Prostate gland (tissue), 2 donors: ENCODE measurements at places on chromosomes 13 and 19.

GRCh38 chr13:24742294-24742693, 21.7 kb upstream of the RNF17 start:
- DNase-seq: no peak

GRCh38 chr13:28001049-28001448, 12.6 kb upstream of the URAD start:
- no peak for DNase-seq

DNA sequence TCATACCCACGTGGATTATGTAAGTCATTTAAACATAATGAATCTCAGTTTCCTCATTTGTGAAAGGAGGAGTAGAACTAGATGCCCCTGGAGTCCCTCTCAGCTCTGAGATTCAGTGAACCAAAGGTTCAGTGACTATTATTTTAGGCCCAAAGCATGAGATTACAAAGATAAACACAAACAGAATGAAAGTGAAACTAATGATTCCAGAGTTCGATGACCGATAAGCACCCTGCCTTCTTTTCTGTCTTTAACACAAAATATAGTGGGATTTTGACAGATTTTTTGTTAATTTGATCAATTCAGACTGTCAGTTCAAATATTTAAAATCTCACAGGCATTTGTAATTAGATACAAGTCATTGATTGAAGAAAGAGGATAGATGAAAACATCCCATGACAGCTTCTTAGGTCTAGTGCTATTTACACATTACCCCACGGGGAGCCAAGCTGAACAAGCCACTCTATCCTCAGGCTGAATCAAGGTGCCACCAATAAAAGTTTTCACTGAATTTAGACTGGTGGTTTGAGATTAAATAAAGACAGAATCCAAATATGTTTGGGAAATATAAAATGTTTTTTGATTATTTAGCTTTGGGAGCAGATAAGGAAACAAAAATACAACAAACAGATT, 64.6 kb upstream of the RAP2A start:
- no peak for DNase-seq

GRCh38 chr13:29175250-29175873, 355.2 kb downstream of the MTUS2 start:
- DNase-seq: no peak

DNA sequence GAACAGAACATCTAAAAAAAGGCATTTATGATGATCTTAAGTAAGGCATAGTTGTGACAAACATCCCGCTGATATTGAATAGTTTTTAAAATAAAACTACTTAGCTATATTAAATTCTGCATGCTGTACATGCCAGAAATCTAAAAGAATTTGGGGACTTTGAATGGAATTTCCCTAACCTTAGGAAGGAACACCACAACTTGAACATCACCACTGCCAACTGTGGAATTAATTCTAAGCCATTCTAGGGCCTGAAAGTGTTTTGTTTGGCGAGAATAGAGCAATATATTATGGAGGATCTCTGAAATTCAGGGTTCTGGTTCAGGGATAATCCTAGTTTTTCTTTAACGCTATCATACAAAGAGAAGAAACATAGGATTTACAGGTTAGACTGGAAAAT, 17.8 kb upstream of the LATS2 start:
- no peak for DNase-seq

GRCh38 chr19:18648973-18649315, 12.1 kb downstream of the KLHL26 start:
- no peak for DNase-seq

- peak; percentile 63 for DNase-seq
These were observed 12.5 kb downstream of the ARRDC2 start for GRCh38 chr19:18020212-18021085.

DNA sequence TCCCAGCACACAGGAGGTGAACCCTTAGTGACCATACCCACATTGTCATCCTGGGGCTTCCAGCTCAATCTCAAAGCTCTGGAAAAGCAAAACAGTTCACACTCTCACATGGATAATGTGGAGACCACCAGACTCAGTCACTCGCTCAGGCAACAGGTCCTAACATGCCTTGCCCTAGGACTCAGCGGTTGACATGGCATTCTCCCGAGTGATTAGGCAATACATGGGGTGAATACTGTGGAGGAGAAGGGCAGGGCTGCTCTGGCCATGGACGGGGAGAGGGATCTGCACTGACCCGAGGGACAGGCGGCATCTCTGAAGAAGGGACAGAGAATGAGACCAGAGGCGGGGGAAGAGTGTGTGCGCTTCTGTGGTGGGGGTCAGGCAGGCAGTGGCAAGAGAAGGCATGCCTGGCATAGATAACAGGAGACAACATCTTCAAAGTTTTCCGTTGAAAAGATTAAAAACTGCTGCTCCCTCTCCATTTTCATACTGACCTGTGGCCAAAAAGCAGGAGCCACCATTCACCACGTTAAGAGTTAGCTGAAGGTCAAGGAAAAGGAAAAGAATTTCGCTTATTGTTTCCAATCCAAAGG, 44.5 kb upstream of the EPHX3 start:
- DNase-seq: no peak

GRCh38 chr13:52878831-52879230, 30.4 kb upstream of the PCDH8 start:
- DNase-seq: no peak

DNA sequence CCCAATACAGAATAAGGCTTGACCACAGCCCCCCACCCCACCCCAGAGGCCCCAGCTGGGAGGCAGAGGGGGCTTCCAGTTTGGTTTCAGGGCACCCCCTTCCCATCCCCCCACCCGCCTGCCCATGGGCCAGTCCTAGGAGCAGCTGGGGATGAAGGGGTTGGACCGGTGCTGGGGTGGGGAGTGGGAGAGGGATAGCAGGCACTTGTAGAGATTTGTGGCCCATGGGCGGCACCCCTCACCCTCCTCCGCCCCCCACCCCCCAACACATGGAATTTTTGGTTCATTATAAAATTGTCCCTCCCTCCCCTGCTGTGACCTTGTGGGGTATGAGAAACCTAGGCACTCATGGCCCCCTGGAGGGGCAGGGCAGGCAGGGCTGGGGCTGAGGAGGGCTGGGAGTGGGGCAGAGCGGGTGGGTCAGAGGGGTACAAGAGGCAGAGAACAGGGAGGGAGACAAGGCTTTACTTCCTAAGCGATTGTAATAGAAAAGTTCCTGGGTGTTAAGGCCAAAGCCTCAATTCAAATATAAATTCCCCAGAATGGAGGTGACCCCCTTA, 5.3 kb upstream of the GSK3A start:
- no peak for DNase-seq

DNA sequence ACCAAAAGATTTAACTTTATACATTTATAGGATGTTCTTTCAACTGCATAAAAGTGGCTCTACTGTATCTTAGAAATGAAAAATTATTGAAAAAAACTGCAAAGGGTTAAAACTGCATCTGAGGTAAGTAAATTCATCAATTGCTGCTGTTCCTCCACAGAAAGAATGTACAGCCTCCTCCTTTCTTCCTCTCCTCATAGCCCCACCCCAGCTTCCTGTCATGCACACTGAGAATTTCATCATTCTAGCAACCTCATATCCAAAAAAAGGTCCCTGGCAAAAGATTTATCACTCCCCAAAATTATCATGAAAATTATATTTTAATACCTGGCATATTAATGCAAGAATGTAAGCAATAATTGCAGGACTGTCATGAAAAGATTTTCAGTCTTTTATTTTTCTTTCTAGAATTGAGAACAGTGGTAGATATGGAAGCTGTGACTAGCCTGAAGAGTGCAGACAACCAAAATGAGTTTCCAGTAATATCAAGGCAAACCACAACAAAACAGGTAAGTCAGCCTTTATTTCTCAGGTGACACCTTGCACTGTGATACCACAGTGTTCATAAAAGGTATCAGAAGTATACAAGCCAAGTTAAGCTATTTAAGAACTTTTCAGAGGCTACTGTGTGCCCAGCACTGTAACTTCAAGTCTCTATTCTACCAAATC, 110.8 kb downstream of the SUCLA2 start:
- DNase-seq: no peak

DNA sequence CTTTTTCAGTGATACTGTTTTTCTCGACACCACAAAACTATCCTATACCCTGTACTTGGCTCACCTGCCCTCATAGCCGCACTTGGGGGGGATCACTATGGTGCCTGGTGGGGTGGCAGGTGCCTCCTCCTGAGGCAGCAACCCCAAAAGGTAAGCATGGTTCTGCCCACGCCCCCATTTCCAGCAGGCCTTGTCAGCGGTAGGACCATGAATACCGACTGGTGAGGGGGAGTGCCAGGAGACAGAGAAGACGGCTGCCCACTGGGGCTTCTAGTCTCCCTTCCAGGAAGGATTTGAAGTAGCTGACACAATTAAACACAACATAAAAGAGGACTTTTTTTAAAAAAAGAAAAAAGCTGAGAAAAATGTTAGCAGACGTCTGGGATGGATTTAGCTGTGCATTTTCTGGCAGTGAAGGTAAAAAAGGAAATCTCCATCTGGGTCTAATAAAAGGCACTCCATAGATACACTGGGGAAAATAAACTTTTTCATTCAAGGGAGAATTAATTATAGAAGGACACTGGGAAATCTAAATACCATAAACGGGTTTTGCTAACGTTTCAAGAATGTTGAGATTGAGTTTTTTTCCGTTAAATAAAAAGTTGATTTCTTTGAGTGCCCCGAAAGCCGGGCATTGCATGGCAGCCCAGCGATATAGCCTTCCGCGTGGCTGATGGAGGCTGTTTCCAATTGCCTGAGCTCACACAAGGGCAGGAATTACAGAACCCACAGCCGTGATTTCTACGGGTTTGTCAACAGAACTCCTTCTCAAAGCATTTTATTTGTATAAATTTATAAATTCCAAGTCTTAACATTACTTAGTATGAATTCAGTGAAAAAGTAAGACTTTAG, 45.1 kb downstream of the ATP11A start:
- no peak for DNase-seq

GRCh38 chr19:44807162-44807561, 1.7 kb upstream of the BCAM start:
- peak; percentile 92 for DNase-seq

- no peak for DNase-seq
These were observed 36.3 kb upstream of the ZNF724 start for GRCh38 chr19:23286477-23286876.

DNA sequence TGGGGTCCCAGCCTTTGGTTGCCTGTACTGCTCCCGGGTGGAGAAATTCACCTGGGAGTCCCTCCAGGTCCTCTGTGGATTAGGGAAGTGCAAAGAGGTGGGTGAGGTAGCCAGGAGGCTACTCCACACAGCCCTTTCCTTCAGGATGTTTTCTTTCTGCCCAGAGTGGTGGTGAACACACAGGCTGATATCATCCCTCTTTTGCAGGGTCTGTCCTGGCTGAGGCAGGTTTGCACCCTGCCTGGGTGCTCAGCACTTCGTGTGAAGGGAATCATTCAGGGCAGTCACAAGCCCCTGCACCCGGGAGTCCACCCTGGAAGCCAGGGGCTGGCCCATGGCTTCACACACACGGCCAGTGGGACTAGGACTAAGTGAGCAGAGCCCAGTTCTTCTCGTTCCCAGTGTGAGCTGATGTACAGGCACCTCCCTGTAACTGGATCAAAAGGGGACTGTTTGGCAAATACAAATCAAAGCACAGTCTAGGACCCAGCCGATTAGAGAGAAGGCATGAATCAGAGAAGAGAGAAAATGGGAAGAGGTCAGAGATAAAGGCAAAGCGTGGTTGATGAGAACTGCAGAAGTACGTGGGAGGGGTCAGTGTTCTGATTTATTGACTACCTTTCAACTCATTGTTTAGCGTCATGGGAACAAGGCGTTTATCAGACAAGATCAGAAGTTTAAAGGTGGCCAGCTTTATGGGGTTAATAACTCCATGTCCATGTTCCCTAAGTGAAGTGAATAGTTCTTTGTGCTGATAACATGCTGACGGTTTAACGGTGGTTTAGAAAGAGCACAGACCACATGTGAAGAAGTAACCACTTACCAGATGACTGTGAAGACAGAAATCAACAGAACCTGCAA, 30.4 kb upstream of the SPATA13 start:
- no peak for DNase-seq

GRCh38 chr19:58575183-58576041, 2.3 kb upstream of the MZF1 start:
- peak; percentile 82 for DNase-seq

- DNase-seq: no peak
These were observed 8.2 kb downstream of the NFIC start for GRCh38 chr19:3374369-3375112.

DNA sequence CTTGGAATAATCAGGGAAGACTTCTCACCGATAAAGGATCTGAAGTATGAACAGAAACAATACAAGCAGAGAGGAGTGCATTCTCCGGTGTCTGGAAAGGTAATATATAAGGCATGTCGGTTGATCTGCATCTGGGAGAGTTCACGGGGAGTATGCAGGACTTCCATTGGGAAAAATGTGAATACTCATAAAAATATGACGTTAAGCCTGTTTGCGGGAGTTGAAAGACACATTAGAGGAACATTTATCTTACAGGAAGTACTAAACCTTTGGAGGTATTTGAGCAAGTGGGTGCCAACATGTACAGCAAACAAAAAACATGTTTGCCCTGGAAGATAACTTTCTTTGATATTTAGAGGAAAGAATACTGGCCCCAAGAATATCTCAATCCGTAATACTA, 286.8 kb downstream of the SLITRK6 start:
- no peak for DNase-seq

GRCh38 chr13:99970651-99971575, 654 bp downstream of the ZIC5 start:
- no peak for DNase-seq

- DNase-seq: no peak
These were observed 152.2 kb upstream of the PRR20A start for GRCh38 chr13:56988543-56988942.

- no peak for DNase-seq
These were observed 9.0 kb upstream of the THSD1 start for GRCh38 chr13:52414963-52415362.

DNA sequence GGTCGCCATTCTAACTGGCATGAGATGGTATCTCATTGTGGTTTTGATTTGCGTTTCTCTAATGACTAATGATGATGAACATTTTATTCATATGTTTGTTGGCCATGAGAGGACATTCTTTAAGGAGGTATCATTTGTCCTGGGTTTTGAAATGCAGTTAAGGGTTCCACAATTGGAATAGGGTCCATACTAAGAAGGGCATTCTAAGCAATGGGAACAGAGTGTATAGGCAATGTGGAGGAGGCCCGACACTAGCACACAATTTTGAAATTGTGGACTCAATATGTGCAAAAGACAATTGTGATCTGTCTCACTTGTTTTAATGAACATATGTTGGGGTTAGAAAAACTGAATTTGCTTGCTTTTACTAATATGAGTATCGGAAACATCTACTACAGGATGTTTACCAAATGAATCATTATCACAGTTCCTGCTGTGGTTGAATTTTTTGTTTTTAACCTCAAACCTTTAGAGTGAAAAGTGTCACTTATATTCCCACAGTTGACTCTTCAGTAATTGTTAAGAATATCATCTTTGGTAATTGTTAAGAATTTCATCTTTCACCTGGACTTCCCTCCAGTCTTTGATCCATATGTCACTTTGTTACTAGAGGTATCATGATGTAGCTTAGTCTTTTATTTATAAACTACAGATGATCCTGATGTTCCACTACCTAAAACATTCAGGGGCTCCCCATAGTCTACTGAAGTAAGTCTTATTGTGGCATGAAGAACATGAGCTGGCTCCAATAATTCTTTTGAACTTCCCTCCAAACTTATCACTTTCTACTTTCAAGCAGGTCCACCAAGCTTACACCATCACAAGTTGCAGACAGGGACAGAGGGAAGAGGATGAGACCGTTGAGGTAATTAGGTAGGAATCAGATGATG, 109.7 kb upstream of the KLF12 start:
- DNase-seq: no peak
